COLO829 (cell line): ENCODE measurements at places on chromosomes 1 and 21.
A peak's percentile ranks its signal among the peaks of the same experiment; 100 is the strongest.

DNA sequence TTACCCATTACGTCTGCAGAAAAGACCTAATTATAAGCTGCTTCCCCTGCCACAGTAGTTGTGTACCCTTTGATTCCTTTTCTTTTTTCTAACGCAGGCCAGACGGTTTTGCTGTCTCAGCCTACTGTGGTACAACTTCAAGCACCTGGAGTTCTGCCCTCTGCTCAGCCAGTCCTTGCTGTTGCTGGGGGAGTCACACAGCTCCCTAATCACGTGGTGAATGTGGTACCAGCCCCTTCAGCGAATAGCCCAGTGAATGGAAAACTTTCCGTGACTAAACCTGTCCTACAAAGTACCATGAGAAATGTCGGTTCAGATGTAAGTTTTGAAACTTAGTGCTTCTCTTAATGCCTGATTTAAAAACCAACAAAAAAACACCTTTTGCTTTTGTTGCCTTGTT, 35.8 kb downstream of the ATF6 start:
- no peak for DNase-seq

DNA sequence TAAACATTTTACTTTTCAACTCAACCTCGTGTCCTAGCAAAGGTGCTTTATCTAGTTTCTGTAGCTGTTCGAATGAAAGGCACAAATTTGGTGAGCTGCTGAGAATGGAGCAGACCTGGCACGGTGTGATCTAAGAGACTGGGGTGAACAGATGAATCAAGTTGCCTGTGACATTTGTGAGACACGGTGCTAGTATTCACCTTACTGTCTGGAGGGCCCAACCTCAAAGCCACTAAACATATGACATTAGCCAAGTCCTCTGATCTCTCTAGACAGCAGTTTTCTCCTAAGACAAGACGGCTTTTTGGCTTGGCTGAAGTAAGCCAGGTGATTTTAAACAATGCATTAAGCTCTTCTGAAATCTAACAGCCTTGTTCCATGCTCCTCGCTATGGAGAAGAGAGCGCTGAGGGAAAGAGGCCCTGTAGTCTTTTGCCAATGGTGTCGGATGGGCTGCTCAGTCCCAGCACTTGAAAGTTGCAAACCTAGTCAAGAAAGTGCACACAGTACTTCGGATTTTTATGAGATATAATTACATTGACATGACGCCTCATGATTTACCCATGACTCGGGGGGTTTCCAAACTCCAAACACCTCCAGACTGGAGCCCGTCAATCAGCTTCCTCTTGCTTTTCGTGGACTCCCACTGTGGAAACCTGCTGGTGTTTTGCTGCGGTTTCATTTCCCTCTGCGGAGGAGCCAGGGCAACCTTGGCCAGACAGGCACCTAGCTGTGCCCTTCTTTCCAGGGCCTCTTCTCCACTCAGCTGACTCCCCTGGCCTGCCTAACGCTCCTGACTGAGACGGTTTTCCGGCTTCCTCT, 794 bp upstream of the TOR3A start:
- no peak for DNase-seq

- no peak for DNase-seq
These were observed 15.6 kb upstream of the ETV3 start for GRCh38 chr1:157153746-157154145.

GRCh38 chr1:58782178-58783089, 1.4 kb downstream of the JUN start:
- no peak for DNase-seq

- DNase-seq: peak; percentile 77
These were observed 925 bp upstream of the ARHGEF10L start for GRCh38 chr1:17538428-17539117.

DNA sequence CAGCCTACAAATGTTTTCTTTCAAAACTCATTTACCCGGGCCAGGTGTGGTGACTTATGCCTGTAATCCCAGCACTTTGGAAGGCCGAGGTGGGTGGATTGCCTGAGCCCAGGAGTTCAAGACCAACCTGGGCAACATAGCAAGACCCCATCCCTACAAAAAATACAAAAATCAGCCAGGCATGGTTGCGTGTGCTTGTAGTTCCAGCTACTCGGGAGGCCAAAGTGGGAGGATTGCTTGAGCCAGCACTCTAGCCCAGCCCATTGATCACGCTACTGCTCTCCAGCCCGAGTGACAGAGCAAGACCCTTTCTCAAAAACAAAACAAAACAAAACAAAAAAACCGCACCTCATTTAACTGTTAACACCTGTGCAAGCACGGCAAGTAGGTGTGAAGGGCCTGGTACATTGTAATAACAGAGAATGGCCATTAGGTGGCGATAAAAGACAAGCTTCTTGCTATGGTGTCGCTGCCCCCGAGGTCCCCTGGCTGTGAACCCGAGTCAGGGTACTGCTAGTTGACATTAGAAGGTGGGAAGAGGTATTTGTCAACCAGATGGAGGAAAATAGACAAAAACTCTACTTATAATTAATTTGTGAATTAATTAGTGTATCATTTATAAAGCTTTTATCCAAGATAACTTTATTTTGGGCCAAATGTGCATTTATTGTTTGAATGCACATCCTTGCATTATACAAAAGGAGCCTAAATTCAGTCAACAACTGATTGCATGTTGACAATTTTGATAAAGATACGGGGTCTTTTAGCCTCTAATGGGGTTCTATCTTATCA, 66.5 kb downstream of the SH3BGR start:
- peak; percentile 57 for DNase-seq

- DNase-seq: peak; percentile 70
These were observed 22.8 kb downstream of the LHX4 start for GRCh38 chr1:180252638-180253536.

GRCh38 chr1:177255411-177255810, 84.7 kb downstream of the BRINP2 start:
- DNase-seq: no peak

- DNase-seq: peak; percentile 29
These were observed 282.4 kb downstream of the HLX start for GRCh38 chr1:221161571-221162041.

DNA sequence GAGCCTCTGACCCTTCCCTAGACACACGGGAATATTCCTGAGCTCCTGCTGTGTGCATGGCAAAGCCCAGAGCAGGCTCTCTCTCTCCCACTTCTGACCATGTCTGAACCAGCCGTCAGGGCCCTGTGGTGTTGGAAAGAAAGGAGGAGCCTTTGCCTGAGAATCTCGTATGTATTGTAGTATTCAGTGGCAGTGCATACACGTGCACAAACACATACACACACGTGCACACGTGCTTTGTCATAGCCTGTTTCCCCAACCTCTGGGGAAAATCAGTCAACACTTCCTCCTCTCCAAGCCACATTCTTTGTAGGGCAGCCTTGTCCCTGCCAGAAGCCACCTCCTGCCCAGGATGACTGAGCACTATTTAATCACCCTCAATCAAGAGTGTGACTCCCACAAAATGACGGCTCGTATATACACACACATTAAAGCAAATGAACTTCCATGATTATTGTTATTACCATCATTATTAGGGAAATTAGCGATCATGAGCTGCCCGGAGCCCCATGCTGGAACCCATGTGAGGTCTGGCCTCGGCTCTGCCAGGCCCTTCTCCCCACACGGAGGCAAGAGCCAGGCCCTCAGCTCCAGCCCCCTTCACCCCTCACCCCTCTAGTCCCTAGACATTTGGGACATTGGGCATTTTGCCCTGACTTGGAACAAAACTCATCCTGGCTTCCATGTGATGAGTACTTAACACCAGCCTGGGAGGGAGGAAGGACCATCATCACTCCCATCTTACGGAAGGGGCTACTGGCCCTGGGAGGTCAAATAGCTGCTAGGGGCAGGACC, 331.9 kb downstream of the NPHP4 start:
- DNase-seq: no peak

DNA sequence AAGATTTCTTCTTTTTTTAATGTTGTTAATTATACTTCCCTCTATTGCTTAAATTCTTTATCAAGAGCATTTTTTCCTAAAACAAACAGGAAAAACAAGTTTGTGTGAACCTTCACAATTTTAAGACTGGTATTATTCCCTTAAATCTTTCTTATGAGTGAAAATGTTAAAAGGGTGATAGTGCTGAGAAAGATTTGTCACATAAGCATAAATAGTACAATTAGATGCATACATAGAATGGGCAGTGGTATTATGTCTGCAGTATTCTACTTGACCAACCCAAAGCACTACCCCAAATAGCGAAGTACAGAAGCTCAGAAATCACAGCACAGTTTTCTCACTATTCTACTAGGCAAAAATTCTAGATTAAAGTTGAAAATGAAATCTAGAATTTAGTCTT, 18.0 kb downstream of the GOLPH3L start:
- no peak for DNase-seq

GRCh38 chr1:46248122-46248920, 758 bp downstream of the RAD54L start:
- DNase-seq: peak; percentile 25

- DNase-seq: no peak
These were observed 3.9 kb upstream of the PTCH2 start for GRCh38 chr1:44846985-44847384.

DNA sequence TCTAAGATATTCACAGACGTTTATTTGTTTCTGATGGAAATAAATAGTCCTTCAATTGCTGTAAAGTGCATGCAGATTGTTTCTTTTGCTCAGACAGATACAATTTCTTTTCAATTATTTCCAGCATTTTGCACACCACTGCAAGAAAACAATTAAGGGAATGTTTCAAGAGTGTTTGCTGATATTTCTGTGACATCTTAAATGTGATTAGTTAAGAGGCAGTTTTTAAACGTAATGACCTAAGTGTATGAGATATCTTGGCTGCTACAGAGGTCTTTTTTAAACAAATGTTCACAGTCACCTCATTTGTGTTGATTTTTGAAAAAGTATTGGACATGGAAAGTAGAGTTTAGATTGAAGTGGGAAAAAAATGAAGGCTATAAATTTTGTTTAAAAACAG, 262.3 kb upstream of the BRINP3 start:
- DNase-seq: no peak

DNA sequence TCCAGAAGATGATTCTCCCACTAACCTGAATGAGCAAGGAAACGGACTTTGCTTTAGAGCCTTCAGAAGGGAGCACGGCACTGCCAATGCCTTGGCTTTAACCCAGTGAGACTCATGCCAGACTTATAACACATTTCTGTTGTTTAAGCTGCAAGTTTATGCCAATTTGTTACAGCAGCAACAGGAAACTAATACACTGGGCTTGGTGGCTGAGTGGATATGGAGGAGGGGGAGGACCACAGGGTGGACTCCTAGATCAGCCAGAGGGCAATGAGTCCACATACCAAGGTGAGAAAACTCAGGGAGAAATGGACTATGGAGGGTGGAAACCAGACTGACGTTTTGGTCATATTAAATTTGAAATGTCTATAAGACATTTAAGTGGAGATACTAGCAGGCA, 156.2 kb upstream of the KCNJ6 start:
- no peak for DNase-seq

GRCh38 chr1:244431166-244431565, 20.5 kb downstream of the ADSS2 start:
- no peak for DNase-seq

- no peak for DNase-seq
These were observed 46.4 kb upstream of the SCCPDH start for GRCh38 chr1:246677842-246678241.

DNA sequence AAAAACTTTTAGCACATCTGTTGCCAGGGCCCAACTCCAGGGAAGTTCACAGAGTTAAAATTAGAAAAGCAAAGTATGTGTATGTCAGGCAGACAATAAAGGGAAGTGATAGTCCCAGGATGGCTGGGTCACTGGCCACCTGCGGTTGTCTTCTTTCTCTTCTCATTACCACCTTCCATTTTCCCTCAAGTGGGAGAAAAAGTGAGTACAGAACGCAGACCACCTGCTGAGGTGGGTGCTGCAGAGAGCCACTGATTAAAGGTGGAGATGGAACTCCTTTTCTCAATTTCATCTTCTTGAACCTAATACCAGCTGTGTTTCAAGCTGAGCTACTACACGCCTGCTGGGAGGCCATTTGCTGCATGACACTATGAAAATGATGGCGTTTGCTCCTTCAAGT, 88.8 kb upstream of the PDE4B start:
- DNase-seq: no peak

DNA sequence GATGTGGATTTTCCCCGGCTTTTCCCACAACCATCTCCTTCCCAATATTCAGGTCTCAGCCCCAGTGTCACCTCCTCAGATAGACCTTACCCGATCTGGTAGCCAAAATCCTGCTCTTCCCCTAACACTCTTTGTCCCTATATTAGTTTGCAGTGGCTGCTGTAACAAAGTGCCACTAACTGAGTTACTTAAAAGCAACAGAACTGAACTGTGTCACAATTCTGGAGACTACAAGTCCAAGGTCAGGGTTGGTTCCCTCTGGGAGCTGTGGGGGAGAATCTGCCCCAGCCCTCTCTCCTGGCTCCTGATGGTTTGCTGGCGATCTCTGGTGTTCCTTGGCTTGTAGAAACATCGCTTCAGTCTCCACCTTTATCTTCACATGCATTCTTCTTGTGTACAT, 64.0 kb downstream of the NENF start:
- DNase-seq: no peak

DNA sequence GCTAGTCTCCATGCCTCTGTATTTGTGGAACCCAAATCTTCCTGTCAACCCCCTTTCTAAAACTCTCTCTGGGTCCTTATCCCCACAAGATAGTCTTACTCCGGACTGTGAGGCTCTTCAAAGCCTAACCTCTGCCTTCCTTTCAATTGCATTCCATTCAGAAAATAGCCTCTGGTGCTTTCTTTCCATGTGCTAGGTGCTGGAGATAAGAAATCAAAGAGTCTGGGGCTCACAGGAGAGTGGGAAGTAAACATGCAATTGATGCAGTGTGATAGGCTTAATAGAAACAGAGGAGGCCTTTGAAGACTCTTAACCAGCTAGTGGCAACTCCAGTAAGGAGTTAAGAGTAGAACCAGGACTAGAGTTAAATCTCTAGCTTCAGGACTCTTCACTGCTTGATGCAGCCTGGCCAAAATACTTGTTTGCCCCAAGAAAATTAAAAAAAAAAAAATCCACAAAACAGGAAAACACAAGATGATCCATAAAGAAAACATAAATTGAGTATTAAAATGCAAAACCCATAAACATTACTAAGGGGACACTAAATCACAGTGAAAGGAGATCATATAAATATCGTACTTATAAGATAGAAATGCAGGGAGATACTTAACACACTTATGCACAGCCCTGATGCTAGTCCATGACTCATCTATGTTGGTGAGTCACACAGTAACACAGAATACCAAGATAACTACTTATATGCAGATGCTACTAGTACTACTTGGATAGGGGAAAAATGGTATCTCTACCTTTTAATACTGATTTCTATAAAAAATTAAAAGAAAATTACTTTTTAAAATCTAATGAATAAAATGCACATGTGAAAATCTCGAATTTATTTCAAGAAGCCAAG, 341.5 kb downstream of the KCNH1 start:
- DNase-seq: peak; percentile 69

DNA sequence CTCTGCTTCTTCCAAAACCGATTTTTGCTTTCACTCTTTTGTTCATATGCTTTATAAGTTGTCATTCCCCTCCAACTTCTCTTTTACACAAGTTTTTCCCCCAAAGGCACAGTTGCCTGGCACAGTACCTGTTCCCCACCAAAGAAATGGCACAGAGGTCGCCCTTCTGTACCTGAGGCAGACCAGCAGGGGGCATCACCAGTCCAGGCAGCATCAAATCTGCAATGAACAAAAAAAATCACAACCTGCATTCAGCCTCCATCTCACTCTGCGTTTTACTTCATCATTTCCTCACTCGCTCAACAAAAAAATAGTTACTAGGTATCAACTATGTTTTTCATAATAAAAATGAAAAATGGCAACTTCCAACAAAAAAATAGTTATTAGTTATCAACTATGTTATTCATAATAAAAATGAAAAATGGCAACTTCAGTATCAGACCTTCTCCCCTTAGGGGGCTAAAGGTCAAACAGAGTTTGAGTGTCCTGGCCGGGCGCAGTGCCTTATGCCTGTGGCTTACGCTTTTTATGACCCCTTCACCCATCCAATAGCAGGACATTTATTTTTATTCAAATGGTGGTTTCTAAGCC, 4.1 kb downstream of the EIF2D start:
- no peak for DNase-seq
